ENCODE measurements at places on chromosomes 12 and 14.

- peak; percentile 70 for DNase-seq
Observed at GRCh38 chr14:75566321-75566720, 12.1 kb upstream of the FLVCR2 start.

DNA sequence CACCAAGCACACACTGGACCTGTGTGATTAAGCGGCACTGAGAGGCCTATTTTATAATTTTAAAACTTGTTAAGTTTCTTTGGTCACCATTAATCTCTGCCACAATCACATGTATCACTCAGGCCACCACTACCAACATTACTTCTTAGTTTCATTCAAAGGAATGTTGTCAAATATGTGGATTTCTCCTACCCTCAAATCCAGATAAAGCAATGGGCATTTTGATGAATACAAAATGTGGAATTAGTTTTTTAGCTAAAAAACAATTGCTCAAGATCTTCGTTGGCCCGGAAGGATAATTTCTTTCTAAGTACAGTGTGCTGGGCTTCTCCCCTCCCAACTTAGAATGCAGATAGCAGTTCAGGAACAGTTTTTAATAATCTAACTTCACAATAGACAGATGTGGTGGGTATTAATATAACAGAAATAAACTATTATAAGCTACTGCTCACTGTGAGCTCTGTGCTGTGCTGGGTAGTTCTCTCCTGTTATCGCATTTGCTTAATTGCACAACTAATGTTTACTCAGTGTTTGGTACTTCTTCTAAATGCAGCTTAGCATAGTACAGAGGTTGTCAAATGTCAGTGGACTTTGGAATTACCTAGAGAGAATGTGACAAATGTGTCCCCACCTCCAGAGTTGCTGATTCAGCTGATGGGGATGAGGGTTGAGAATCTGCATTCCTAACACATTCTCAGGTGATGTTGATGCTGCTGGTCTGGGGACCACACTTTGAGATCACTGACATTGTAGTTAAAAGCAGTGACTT lies 266.7 kb upstream of the AMIGO2 start:
- no peak for DNase-seq

DNA sequence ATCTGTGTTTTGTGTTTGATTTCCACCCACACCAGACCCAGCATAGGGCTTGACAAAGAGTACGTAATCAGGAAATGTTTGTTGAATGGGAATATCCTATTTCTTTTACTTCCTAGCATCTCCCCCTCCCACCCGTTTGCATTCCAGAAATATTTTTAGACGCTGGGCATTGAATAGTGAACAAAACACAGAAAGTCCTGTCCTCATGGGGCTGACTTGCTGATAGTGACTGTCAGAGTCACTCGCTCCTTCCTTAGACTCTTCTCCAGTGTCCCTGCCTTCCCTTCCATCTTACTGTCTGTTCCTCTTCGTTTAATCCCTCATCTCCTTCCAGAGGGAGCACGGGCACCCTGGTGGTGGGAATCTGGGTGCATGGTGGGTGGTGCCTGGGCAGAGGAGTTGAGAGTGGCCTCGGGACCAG lies 53.6 kb downstream of the SLC25A47 start:
- no peak for DNase-seq

GRCh38 chr14:89848165-89848564 lies 106.4 kb downstream of the EFCAB11 start:
- DNase-seq, result no peak

DNA sequence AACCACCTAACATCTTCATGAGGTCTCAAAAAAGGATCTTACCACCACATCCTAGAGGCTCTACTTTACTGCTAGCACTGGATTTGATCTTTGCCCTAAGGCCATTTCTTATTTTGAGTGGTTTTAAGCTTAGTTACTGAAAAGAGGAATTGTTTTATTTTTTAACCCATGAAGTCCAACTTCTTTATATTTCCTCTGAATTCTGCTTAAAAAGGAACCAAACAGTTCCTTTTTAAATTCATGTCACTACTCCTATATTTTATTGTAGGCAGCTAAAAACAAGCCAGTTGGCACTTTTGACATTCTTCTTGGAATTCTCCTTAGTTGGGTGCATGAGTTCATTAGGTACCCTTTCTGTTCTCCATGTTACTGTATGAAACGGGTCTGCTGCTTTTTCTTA lies 76.4 kb downstream of the FGD4 start:
- DNase-seq, result no peak

GRCh38 chr12:96057986-96058553 lies 22.7 kb upstream of the LTA4H start:
- no peak for DNase-seq

- DNase-seq, result peak; percentile 37
Observed at GRCh38 chr12:55996201-55996714, 818 bp upstream of the SUOX start.

DNA sequence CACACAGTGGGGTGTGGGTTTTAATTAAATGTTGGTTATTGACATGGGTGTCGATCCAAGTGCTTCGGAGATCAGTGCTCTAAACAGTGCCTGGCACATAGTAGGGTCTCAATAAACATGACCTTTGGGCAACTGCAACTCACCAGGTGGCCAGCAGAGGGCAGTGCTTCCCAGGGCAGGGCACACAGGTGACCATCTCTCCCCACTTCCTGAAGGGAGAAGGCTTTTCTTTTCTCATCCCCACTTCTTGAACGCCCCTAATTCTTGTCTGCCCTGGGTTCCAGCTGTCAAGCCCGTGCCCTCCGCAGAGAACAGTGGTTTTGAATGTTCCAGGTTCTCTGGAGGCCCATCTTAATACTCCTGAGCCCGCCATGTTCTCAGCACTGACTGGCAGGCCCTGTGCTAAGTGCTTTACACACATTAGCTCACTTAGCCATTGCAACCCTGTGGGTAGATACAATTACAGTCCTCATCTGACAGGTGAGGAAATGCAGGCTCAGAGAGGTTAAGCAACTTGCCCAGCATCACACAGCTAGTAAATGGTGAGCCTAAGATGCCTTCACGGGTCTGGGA lies 16.3 kb downstream of the RAPGEF3 start:
- peak; percentile 55 for DNase-seq

GRCh38 chr12:21774358-21775132 lies at the start of gene KCNJ8:
Gene KCNJ8, minus strand, starts transcription at chr12:21774706. Its CDS starts 1,090 bp downstream, at chr12:21773616.
- no peak for DNase-seq

DNA sequence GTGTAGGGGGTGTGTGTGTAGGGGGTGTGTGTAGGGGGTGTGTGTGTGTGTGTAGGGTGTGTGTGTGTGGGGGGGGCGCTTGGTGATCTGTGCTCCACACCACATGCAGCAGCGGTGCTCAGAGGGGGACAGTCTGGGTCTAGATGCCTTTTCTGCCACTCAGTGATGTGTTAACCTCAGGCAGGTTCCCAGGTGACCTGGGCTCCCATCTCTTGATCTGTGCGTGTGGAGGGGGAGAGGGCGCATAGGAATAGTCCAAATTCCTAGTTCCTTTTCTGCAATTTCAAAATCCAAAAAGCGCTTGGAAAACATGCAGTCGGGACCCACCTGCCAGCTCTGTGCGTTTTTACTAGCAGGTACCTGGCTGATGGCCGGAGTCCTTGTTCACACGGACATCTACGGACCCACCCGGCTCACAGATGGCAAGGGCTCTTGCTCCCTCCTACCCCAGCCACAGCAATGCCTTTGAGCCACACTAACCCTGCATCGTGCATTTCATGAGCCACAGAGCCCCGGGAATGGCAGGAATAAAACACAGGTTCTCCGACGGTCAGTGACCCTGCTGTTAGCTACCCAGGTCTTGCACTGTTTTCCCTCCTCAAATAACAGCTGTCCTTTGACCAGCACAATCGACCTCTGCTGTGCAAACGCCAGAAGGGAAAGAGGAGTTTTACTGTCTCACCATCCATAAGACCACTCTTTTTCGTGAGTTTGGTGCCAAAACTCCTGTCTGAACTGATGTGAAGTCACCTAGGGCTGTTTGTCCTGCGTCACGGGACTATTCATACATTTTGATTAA lies 120.8 kb downstream of the GLT1D1 start:
- no peak for DNase-seq

GRCh38 chr14:71006200-71006563 lies 98.9 kb downstream of the PCNX1 start:
- no peak for DNase-seq

DNA sequence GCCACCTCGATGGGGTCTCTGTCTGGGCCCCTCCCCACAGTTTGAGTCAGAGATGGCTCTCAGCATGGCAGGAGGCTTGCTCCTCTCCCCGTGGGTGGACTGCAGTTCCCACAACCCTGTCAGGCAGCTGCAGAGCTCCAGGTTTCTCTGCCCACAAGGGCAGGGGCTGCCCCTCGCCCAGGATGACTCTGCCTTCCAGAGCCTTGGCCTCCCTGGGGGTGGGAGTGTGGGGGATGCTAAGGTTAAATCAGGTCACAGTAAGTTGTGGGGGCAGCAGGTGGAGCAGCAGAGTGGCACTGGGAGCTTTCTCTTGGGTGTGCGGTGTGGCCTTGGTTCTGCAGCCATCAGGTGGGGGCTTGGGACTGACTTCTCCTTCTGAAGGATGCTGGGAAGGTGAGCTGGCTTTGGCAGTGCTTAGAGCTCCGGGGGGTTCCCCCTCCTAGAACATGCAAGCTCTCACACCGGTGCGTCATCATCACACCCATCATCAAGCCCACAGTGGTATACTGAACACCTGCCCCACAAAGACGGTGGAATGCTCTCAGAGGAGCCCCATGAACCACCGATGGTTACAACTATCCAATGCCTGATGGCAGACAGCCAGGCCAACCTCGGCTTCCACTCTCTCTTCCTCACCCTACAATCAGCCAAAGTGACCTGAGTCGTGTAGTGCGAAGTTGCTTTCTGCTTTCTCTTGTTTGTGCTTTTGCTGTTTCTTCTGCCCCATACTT lies 39.7 kb downstream of the ERH start:
- no peak for DNase-seq

DNA sequence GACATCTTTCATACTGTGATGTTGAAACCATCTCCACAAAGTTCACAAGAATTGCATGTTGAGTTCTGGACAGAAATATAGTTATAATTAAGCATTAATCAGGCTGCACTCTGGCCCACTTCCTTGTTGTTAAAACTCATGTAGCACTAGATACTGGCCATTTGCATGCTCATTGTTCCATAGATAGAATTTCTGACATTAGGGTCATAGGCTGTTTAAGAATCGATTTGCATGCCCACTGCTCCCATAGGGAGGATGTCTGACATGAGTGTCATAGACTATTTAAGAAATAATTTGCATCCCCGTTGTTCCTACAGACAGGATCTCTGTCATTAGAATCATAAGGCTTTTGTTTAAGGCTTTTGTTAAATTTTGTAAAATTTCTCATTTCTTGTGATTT lies 50.2 kb downstream of the MYF5 start:
- no peak for DNase-seq

- DNase-seq, result no peak
Observed at GRCh38 chr12:125169870-125170269, 104.6 kb downstream of the AACS start.

DNA sequence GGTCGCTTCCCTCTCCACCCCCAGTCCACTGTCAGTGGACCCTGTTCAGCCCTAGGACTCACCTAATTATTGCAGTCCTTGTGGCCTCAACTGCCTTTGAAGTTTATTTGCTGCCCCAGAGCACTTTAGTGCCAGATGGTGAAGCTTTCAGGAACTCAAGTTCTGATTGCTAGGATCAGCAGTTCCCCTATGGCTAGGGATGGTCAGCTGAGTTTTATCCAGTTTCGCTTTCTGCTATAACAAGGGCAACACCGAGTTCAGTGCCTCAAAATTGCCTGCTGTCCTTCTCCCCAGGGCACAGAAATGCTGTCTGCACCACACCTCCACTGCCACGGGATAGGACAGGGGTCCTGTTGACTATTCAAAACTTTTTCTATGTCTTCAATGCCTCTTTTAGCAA lies 295.0 kb downstream of the GPHN start:
- no peak for DNase-seq

- no peak for DNase-seq
Observed at GRCh38 chr12:123273166-123273565, 1.5 kb upstream of the CDK2AP1 start.

GRCh38 chr12:10453156-10453555 lies at the start of gene KLRC1:
Gene KLRC1, minus strand, starts transcription at chr12:10453377. Its CDS starts 2,221 bp downstream, at chr12:10451156.
- DNase-seq, result no peak

- DNase-seq, result no peak
Observed at GRCh38 chr12:110845339-110845682, 1.5 kb upstream of the CCDC63 start.

GRCh38 chr12:49809906-49810389 lies 18.3 kb downstream of the NCKAP5L start:
- no peak for DNase-seq

- DNase-seq, result no peak
Observed at GRCh38 chr14:85454226-85454813, 75.6 kb upstream of the FLRT2 start.

Data from activated effector memory CD4-positive, alpha-beta T cell treated with Interleukin-2 at 50 U/mL for 16 hours (primary cell).